Activated CD4-positive, alpha-beta T cell treated with anti-CD3 and anti-CD28 coated beads for 36 hours (primary cell): ENCODE measurements at places on chromosomes 7 and 10. TPM values are rescaled to one million over a fixed set of nuclear protein-coding genes. Genes with fewer than 3 reads are reported as not detected.
A peak's percentile ranks its signal among the peaks of the same experiment; 100 is the strongest.

The ALOX5 gene
- 0.21 TPM for total RNA-seq

GRCh38 chr7:50793120-50793946 is 10.6 kb upstream of the GRB10 start:
- DNase-seq = peak; percentile 51

The MCM10 gene
- total RNA-seq = 86.0 TPM

The CDHR1 gene
- total RNA-seq = 1.1 TPM
